ENCODE measurements at places on chromosomes 4 and X.
A peak's percentile ranks its signal among the peaks of the same experiment; 100 is the strongest.

DNA sequence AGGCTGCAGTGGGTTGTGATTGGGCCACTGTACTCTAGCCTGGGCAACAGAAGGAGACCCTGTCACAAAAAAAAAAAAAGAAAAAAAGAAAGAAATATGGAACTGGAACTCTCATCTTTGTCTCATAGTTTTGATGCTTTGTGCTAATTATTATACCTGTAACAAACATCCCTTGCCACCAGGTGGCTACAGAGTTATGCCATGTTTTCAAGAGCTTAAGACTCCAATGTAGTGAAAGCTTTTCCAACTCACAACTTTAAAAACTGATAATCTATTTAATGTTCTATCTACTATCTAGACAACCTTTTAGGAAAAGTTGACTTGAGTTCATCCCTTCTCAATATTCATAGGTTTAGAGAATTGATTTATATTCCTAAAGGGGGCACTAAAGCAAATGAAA, 42.4 kb downstream of the HTR2C start:
- no peak for DNase-seq

- DNase-seq, result no peak
Measured at GRCh38 chr4:8769645-8770517, 101.8 kb downstream of the HMX1 start.

DNA sequence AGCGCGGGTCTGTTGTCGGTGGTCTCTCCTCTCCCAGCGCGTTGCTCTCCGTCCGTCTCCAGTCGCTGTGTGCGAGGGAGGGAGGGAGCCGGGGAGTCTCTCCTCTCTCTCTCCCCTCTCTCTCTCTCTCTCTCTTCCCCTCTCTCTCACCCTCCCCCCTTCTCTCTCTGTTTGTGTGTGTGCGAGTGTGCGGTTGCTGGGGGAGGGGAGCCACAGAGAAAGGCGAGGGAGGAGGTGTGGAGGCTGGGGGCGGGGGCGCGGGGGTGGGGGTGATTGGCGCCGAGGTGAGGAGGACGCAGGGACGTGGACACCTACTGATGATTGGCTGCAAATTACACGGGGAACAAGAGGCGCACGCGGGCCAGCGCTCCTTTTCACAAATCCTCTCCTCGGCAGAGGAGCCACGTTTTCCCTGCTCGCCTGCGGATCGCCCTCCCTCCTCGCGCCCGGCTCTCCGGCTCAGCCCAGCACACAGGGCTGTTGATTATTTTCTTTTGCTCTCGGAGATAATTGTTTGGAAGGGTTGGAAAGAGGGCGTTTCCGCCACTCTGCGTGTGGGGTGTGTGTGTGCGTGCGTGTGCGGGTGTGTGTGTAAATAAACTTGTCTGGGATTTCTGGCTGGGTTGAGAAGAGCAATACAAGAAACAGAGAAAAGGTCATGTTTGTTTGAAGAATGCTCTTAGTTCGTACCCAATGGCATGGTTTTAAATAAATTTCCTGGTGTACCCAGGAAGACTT, at the start of gene CXXC4:
CXXC4 (minus strand) TSS at position 73 of the 738 bp plus-strand sequence. CDS start 3,092 bp downstream, outside the sequence.
- peak; percentile 91 for DNase-seq

DNA sequence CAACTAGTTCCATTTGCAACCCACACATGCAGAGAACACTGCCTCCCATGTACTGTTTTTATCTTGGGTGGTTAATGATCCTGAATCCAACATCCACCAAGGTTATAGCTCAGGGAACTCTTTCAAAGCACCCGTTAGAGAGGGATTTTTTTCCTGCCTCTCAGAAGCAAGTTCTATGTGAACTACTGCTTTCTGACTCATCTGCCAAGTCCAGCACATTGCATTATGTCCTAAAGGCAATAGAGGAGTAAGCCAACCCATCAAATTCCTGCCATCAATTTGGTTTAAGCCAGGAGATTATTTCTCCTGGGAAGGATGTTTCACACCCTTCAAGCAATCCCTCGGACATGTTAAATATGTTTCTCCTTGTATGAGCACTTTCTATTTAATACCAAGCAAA, 334.5 kb downstream of the GASK1B start:
- no peak for DNase-seq

DNA sequence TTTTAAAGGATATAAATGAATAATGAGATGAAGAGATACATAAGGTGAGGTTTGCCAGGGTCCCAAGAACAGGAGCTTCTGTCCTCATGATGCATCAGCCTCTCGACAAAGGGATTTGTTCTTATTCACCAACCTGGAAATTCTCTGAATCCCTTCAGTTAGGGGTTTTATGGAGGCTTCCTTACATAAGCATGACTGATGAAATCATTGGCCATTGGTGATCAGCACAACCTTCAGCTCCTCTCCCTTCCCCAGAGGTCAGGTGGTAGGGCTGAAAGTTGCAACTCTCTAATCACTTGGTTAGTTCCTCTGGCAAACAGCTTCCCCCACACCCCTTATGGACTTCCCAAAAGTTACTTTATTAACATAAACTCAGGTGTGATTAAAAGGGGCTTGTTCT, 222.0 kb downstream of the SPRY1 start:
- no peak for DNase-seq

DNA sequence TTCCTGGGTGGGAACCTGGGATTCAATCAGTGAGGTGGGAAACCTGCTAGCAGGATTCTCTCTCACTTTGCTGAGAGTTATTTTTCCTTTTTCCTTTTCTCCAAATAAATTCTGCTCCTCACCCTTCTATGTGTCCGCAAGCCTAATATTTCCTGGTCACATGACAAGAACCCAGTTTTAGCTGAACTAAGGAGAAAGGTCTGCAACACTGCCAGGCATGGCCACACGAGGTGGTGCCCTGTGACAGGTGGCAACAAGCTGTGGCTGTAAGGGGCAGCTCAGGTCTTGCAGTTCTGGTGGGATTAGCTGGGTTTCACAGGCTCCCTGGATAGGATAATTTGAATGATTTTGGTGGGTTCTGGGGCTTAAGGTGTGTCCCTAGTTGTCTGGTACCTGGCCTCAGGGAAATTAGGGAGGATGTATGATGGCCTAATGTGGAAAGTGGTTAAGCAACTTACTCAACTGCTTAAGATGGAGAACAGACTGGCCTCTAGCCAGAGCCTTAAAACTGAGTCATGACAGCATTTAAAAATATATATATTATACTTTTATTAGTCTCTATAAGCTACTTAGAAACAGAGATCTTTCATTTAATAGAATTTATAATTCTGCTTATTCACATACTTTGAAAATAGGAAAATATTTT, 215.0 kb downstream of the IL15 start:
- no peak for DNase-seq

GRCh38 chrX:118964252-118964651, 10.2 kb upstream of the LONRF3 start:
- DNase-seq, result no peak

- no peak for DNase-seq
Measured at GRCh38 chr4:86092684-86093083, 267.2 kb downstream of the MAPK10 start.

DNA sequence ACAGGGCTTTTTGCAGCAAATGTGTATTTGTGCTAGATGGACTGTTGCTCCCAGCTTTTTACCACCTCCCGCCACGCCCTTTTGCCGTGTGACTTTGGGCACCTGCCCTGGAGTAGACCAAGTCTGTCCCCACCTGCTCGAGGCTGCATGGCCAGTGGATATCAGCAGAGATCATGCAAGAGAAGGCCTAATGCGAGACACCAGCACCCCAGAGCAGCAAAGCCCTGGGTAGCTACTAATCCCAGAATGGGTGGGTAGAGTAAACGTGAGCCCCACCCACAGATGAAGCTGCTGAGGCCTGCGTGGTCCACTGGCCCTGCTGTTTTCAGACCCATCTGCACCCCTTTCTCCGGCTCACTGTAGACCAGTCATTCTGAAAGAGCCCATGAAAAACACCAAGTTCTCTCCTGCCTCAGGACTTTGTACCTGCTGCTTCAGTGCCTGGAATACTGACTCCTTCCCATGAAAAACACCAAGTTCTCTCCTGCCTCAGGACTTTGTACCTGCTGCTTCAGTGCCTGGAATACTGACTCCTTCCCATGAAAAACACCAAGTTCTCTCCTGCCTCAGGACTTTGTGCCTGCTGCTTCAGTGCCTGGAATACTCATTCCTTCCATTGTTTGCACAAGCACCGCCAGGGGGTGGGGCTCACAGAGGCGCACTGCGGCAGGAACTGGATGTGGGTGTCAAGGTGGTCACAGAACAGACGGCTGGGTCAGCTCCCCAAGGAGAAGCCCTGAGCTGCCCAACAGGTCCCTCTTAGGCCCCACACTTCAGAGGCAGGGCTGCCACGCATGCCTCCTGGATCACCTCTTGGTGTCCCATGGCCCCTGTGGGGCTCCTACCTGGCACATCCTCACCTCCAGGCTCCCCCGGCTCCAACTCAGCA, 5.1 kb upstream of the TNIP2 start:
- peak; percentile 5 for DNase-seq

DNA sequence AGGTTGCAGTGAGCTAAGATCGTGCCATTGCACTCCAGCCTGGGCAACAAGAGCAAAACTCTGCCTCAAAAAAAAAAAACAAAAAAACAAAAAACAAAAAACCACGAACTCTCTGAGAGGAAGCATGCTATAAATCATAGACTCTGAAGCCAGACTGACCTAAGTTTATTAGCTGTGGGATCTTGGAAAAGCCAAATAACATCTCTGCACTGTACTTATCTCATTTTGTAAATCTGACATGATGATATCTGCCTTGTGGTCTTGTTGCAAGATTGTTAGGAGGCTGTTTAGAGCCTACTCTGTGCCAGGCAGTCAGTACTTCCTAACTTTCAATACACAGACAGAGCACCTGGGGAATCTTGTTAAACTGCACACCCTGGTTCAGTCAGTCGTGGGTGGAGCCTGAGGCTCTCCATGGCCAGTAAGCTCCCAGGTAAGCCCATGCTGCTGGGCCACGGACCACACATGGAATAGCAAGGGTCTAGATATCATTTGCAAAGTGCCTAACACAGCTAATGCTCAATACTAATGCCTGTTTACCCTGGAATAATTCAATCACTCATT, 107.6 kb upstream of the SMIM10 start:
- DNase-seq, result no peak

- no peak for DNase-seq
Measured at GRCh38 chrX:22628275-22628674, 355.6 kb downstream of the CBLL2 start.

DNA sequence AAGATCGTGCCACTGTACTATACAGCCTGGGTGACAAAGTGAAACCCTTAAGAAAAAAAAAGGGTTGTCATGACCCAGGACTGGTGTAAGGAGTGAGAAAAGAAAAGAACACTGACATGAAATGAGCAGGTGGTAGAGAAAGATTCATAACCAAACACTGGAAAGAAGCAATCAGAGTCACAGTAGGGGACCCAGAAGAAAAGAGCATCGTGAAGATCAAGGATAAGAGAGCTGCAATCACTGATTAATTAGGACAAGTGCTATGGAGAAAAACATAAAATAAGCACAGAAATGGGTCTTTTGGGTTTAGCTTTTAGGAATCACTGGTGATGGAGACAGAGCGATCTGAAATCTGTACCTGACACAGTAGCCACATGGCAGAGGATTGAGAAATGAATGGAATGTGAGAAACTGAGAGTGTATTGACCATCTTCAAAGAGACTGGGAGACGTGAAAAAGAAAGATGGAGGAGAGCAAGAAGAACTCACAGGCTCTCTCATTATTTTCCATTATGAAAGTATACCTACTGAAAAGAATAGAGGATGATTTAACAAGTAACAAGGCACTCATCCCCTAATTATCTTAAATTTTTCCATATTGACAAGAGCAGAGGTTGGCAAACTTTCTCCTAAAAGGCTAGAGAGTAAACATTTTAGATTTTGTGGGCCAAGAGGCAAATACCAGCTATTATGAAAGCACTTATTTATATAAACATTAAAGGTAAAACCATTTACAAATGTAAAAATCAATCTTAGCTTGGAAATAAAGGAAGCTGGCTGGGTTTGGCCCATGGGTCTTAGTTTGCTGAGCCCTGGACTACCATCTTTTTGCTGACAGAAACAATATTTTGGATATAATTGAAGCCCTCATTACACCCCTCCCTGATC, 7.3 kb downstream of the TMEM154 start:
- no peak for DNase-seq

- DNase-seq, result no peak
Measured at GRCh38 chr4:73964862-73965611, 16.8 kb downstream of the PF4 start.

DNA sequence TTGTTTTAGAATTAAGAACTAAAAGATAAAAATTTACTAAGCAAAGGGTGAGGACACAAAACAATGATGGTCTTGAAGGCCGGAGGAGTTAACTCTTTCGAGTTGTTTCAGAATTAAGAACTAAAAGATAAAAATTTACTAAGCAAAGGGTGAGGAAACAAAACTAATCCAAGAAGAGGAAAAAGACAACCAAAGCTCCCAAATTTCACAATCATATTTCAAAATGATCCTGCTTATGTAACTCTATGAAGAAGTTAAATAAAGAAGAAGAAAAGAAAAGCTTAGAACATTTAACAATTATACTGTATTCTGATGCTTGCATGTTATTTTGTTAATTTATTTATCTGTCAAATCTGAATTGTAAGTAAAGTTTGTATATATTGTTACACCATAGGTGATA, 154.8 kb upstream of the SLIT2 start:
- DNase-seq, result no peak

DNA sequence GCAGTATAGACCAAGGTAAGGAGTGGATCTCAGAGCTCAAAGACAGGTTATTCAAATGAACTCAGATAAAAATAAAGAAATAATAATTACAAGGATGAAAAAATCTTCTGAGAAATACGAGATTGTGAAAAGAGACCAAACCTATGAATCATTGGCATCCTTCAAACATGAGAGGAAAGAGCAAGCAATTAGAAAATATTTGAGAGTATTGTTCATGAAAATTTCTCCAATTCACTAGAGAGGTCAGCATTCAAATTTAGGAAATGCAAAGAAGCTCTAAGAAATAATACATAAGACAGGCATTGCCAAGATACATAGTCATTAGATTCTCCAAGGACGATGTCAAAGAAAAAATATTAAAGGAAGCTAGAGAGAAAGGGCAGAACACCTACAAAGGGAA, 93.5 kb upstream of the GALNTL6 start:
- no peak for DNase-seq

- no peak for DNase-seq
Measured at GRCh38 chr4:89836031-89836745, 773 bp downstream of the SNCA start.
